NCI-H82 (cell line): ENCODE measurements at places on chromosomes 2 and 18.

DNA sequence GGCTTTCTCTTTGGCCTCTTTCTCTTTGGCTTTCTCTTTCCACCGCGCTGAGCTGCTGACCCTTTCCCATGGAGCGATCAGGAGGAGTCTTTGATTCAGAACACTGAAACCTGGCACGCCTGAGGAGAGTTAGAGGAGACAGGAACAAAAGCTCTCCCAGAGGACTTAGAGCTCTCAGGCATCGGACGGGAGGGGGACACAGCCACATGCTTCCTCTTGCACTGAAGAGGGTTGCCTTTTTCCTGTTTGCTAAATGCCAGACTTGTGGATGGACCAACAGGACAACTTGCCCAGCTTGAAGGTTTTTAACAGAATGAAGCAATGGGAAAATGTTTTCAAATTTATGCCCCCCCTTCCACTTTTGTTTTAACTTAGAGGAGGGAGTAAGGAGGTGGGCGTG, 3.6 kb upstream of the PTPN18 start:
- peak; percentile 16 for DNase-seq

DNA sequence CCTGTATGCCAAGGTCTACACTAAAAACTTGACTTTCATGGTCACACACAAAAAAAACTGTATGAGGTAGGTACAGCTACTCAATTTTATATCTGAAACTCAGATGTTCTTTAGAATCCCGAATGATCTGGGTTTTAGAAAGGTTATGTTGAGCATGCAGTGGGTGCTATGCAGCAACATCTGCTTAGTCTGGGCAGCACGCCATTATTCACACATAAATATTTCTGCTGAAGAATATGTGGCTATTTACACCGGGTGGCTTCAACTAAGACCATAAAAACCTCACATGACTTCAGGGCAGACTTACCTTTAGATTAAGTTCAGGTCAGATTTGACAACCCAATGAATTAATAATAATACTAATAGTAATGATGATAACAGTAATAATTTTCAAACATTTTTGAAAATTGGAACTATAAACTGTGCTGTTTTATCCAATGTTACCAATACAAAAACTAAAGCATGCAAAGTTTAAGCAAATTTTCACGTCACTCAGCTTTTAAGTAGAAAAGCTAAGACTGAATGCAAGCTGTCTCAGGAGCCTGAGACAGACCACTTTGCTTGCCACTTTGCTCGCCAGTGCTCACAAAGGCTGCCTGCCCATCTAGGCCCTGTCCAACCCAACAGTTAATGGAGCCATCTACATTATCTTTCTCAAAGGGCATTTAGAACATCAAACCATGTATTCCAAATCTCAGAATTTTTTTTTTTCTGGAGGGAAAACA, 292.0 kb downstream of the CNTNAP5 start:
- DNase-seq, result no peak

GRCh38 chr18:32899819-32900218, 127.0 kb upstream of the KLHL14 start:
- no peak for DNase-seq

GRCh38 chr2:15732341-15733077, 140.8 kb downstream of the DDX1 start:
- DNase-seq, result peak; percentile 55

DNA sequence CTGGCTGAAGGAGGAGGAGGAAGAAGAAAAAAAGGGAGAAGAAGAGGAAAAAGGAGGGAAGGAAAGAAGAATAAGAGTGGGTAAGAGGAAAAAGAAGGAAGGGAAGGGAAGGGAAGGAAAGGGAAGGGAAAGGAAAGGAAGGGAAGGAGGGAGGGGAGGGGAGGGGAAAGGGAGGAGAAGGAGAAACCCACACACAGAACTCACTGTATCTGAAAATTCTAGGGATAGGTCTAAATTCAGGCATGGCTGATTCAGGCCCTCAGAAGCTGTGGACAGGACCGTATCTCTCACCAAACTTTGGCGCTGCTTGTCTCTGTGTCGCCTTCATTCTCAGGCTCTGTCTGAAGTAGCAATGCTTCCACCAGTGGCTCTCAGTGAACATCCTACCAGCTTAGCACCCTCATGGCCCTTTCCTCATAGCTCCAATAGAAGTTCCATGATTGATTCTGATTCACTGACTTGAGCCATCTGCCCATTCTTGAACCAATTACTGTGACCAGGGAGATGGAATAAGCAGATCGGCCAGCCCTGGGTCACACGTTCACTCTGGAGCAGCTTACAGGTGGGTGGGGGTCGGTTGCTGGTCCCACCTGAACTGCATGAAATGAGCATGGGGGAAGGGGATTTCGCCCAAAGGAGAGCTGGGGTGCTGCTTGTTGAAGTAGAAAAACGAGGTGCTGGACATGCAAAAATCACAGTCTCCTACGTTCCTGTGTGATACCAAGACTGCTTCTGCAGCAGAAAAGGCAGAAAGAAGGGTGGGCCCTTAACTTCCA, 59.7 kb downstream of the TTC32 start:
- DNase-seq, result no peak

GRCh38 chr18:22783662-22784076, 149.5 kb upstream of the RBBP8 start:
- DNase-seq, result no peak

DNA sequence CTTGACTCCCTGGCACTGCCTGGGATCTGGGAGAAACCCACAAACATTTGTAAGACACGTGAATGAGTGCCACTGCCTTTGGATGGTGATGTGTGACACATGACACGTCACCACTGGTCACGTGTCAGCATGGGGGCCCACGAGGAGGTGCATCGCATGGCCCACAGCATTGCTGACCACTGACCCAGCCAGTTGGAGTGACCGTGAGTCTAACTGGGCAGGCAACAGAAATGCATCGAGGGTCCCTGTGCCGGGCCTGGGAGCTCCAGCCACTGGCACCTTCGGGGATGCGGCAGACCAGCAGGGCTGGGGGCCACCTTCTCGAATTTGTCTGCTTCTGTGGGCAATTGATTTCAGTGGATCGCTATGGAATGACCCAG, 121.9 kb upstream of the HDAC4 start:
- no peak for DNase-seq

DNA sequence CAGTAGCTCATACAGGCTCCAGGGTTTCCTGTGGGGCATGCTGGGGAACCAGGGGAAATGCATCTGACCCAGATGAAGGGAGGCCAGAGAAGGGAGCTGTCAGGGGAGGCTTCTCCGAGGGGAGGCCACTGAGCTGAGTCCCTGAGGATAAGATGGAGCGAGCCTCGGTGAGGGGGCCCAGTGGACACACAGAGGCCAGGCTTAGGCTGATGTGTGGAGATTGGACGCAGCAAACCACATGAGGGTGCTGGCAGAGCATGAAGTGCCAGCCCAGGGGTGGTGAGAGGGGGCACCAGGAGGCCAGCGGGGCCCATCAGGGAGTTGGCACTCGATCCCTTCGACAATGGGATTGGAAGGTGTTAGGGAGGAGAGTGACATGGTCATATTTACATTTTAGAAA, 235.0 kb downstream of the KLHL29 start:
- DNase-seq, result no peak

GRCh38 chr2:214604861-214605260, 194.0 kb downstream of the VWC2L start:
- DNase-seq, result no peak

DNA sequence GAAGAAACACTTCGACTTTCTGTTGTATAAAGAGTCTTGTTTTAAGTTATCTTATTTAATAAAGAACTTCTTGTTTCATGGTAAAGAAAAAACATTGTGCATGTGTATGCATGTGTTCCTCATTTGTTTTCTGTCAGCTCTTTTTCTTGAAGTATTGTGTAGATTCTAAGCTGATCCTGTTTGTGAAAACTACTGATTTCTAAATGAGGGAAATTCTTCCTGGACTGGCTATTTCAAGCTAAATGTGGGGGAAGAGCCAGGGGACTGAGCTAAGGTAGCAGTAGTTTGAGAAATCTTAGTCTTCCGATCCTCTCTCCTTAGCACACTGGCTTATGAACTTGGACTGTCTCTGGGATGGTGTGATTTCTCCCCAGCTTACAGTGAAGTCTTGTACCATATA, 56.4 kb upstream of the RBMS1 start:
- DNase-seq, result no peak

GRCh38 chr2:211086049-211086448, 529.6 kb downstream of the CPS1 start:
- DNase-seq, result no peak

GRCh38 chr18:60019463-60019840, 119.7 kb downstream of the PMAIP1 start:
- DNase-seq, result no peak

- DNase-seq, result no peak
These were observed 1.1 kb downstream of the ENOSF1 start for GRCh38 chr18:711310-711656.
